Adipocyte (in vitro differentiated cells): ENCODE measurements at places on chromosomes 2 and 18.

DNA sequence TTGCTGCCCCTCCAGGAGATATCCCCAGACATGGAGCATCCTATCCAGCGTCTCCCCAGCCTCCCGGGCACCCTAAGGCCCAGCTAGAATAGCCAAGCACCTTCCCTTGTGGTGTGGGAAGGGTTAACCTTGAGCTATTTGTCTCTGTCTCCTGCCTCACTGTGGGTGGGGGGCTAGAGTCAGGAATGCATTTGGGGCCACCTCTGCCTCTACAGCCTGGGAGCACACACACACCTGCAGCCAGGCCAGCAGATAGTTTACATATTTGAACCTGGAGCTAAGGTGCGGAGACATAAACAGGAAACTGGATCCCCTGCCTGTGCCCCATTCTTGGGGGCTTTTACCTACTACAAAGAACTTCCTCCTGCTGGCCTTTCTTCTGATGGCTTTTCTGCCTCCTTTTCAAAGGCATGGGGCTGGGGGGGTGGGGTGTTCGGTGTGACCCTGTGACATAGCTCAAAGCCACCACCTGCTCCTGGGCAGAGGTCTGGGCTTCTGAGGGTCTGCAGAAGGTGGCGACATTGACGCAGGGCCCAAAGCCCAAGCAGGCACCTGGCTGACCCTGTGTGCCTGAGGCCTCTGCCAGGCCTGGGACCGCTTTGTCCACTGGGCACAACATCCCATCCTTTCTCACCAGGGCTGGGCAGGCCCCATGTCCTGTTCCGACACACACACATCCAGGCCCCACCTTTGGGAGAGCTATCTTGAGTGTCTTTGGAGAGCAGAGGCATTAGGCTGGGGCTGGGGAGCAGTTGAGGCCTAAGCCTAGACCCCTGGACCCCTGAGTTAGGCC is 34.2 kb downstream of the EMX1 start:
- no peak for DNase-seq

- DNase-seq, result no peak
Observed at GRCh38 chr2:62248226-62248625, 52.3 kb downstream of the B3GNT2 start.

DNA sequence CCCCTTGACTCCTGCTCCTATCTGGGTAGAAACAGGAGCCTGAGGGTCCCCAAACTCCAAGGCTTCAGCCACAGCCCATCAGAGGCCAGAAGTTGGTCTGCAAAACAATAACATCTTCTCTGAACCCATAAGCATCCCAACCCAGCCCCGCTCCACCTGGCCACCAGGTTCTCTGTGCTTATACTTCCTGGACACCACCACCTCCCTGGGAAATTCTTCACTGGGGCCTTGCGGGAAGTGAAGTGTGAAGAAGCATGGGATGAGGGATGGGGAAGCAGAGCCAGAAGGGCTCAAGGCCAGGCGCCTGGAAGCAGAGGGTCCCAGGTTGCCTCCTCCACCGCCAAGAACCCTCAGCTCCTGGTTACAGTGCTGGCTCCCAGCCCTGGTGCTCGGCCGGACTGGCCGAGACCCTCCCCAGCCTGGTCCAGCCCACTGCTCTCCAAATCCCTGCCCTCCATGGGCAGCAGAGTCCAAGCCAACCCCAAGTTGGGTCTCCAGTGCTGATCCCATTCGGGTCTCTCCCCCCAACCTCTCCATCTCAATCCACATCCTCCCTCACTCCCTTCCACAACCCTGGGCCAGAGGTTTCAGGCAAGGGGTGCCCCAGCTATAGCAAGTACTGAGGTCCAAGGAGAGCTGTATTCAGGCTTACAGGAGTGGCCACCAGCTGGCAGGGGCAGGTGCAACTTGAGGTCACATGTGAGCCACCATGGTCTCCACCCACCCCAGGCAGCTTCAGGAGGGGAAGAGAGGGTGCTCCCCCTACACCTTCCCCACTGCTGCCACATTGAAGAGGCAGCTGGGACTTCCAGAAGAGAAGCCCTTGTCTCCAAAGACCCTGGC is 60.7 kb downstream of the TNS1 start:
- DNase-seq, result no peak

GRCh38 chr2:6654279-6654678 is 211.4 kb downstream of the CMPK2 start:
- peak; percentile 46 for DNase-seq

GRCh38 chr18:80105369-80106167 is 3.5 kb upstream of the ADNP2 start:
- DNase-seq, result no peak

DNA sequence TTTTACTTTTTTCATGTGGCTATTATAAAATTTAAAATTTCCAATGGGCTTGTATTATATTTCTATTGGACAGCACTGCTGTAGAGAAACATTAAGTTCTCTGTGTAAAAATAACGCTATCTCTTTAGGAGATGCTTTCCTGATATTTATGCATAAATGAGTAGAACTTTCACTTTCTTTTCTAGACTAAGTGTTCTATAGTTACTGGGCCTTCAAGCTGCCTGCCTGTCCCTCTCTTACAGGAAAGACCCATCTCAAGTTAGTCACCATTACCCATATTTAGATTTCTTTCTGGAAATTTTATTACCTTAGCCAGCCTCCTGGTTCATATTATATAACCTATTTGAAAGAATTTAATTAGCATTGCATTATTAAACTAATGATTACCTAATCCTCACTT is 4.8 kb downstream of the ITGA4 start:
- peak; percentile 16 for DNase-seq

DNA sequence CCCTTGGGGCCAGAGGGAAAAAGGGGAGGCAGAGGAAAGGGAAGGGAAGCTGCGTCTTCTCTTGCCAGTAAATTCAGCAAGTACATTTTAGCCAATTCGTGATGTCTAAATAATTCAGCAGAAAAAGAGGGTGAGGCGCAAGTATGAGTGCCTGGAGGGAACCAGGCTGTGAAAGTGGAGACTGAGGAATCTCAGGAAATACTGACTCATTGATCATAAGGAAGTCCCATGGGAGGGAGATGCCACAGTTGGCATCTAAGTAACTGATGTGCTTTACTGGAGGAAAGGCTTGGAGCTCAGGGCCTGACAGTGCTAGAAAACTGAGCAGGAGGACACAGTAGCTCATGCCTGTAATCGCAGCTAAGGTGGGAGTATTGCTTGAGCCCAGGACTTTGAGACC is 31.1 kb downstream of the KIF5C start:
- DNase-seq, result peak; percentile 4

- DNase-seq, result no peak
Observed at GRCh38 chr2:20212871-20213503, 11.9 kb downstream of the SDC1 start.

- DNase-seq, result no peak
Observed at GRCh38 chr2:235542733-235543127, 48.9 kb downstream of the AGAP1 start.

DNA sequence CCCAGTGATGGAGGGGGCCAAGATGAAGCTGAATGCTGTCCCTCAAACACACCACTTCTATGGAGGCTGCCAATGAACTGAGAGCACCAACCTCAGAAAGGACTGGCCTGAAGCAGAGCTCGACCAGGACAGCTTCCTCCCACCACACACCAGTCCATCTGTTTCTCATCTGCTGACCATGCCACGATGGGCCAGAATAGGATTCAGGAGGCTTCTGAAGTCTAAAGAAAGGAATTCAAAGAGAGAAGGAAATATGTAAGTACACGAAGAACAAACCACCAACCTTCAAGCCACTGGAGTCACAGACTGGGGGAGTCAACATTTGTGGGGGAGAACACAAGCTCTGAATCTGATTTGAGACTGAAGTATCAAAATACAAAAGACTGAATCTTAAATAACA is 157.6 kb upstream of the CCDC68 start:
- DNase-seq, result peak; percentile 39
